ENCODE measurements at places on chromosomes 5 and 9. TPM values are rescaled to one million over a fixed set of nuclear protein-coding genes. Genes with fewer than 3 reads are reported as not detected.

Gene AFF4
- total RNA-seq, result 59.1 TPM

Gene GMCL2
- not detected for total RNA-seq

Gene ZNF454
- total RNA-seq, result 1.7 TPM

Gene ARL14EPL
- total RNA-seq, result not detected

Gene CD74
- total RNA-seq, result 239 TPM

Gene PCDHB8
- total RNA-seq, result 2.3 TPM

Gene IER5L
- 12.6 TPM for total RNA-seq

Gene CATSPER3
- total RNA-seq, result 0.54 TPM

Gene SPINK4
- not detected for total RNA-seq

Gene CCL19
- 0.62 TPM for total RNA-seq

Gene FOXD4L5
- 0.11 TPM for total RNA-seq

All from cardiac septum (tissue), 1 donor.